Cardiac atrium fibroblast (primary cell): ENCODE measurements at places on chromosomes 7 and 10. TPM values are rescaled to one million over a fixed set of nuclear protein-coding genes. Genes with fewer than 3 reads are reported as not detected.

The SPDYE11 gene
- not detected in 2 replicates for total RNA-seq

The CCL26 gene
- total RNA-seq: not detected in 2 replicates

The OPALIN gene
- total RNA-seq: not detected in 2 replicates

The SPACDR gene
- total RNA-seq: 1.5 TPM in 1 of 2 replicates, not detected in the other

The SHH gene
- not detected in 2 replicates for total RNA-seq

The CREB3L2 gene
- 14.6 and 31.4 TPM in 2 replicates for total RNA-seq

The TLX1 gene
- not detected in 2 replicates for total RNA-seq

The GNAI1 gene
- 37.2 and 42.3 TPM in 2 replicates for total RNA-seq

The MYO3A gene
- total RNA-seq: not detected in 2 replicates

The MEOX2 gene
- 0.81 and 1.8 TPM in 2 replicates for total RNA-seq

The GIMAP6 gene
- total RNA-seq: under 0.01 and 0.32 TPM in 2 replicates

The TAS2R3 gene
- not detected in 2 replicates for total RNA-seq

The PRF1 gene
- not detected in 2 replicates for total RNA-seq

The CYP3A7 gene
- total RNA-seq: not detected in 2 replicates

The RADIL gene
- 0.97 and 8.8 TPM in 2 replicates for total RNA-seq

The ACTL6B gene
- not detected in 2 replicates for total RNA-seq

The CEP41 gene
- total RNA-seq: 6.9 and 9.4 TPM in 2 replicates

The MUC12 gene
- total RNA-seq: 5.7 TPM in 1 of 2 replicates, not detected in the other

The SSC4D gene
- total RNA-seq: 0.16 and 0.18 TPM in 2 replicates

The CNNM2 gene
- total RNA-seq: 1.4 and 2.3 TPM in 2 replicates

The SH2D4B gene
- not detected in 2 replicates for total RNA-seq

The OR2A14 gene
- total RNA-seq: not detected in 2 replicates

The GPRIN2 gene
- total RNA-seq: not detected in 2 replicates

The BTAF1 gene
- total RNA-seq: 17.3 and 21.2 TPM in 2 replicates

The CPA5 gene
- not detected in 2 replicates for total RNA-seq

The RPEL1 gene
- under 0.01 TPM in 1 of 2 replicates, not detected in the other for total RNA-seq

The CFAP70 gene
- 0.16 and 0.18 TPM in 2 replicates for total RNA-seq

The SUN3 gene
- total RNA-seq: not detected in 2 replicates

The SLC35G1 gene
- 3.2 and 3.6 TPM in 2 replicates for total RNA-seq

The DPP6 gene
- not detected in 2 replicates for total RNA-seq

The C10orf95 gene
- not detected in 2 replicates for total RNA-seq

The EEF1AKMT2 gene
- total RNA-seq: 14.6 and 16.4 TPM in 2 replicates

The LRGUK gene
- total RNA-seq: not detected in 2 replicates
